Skeletal muscle cell (primary cell): ENCODE measurements at places on chromosomes 5 and 9.

DNA sequence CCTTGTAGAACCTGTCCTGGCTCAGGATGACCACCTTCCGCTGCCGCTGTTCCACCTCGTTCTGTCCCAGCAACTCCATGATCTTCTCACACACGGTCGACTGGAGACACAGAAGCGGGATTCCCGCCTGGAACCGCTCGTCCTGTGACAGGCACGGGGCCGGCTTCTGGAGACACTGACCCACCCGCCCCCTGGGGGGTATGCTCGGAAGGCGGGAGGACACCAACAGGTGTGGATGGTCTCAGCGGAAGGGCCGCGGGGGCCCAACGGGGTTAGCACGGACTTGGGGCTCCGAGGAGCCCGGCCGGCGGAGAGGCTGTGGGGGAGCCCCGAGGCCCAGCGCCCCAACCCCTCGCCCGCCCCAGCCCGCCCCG, 530 bp downstream of the UCK1 start:
- DNase-seq = no peak

DNA sequence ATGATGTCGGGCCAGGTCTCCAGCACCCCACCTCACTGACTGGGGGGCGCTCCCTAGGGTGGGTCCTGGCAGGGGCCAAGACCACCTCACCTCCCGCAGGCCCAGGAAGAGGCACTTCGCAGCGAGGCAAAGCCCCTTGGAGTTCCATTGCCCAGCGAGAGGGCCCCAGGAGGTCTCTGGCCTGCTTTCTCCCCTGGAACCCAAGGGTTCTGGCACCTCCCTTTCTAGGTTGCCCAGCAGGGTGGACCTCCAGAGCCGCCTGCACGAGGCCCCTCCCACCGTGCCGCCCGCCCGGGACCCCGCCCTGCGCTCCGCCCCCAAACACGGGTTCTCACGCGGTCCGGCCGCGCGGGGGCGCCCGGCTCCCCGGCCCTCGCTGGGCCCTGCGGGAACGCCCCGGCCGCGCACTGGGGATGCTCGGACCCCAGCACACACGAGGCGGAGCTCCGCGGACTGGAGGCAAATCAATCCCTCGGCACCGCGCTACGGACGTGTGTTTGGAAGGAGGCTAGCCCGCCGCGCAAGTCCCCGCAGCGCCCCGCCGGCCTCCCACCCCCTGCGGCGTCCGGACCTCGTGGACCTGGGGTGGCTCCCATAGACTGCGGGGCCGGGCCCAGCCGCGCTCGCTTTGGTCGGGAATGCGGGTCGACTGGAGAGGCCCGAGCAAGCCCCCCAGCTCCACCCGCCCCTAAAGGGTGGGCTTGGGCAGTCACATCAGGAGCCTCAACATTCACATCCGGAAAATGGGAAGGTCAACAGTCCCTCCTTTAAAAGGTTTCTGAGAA, 99.5 kb upstream of the LMX1B start:
- DNase-seq = no peak

DNA sequence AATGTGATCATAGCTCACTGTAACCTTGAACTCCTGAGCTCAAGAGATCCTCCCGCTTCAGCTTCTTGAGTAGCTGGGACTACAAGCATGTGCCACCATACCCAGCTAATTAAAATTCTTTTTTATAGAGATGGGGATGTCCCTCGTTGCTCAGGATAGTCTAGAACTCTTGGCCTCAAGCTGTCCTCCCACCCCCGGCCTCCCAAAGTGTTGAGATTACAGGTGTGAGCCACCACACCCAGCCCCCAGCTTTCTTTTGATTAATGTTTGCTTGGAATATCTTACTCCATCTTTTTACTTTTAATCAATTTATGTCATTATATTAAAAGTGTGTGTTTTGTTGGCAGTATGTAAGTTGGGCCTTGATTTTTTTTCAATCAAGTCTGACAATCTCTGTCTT, 59.4 kb upstream of the EXOC3 start:
- no peak for DNase-seq

GRCh38 chr5:122444411-122444810, 132.4 kb downstream of the SNCAIP start:
- no peak for DNase-seq

DNA sequence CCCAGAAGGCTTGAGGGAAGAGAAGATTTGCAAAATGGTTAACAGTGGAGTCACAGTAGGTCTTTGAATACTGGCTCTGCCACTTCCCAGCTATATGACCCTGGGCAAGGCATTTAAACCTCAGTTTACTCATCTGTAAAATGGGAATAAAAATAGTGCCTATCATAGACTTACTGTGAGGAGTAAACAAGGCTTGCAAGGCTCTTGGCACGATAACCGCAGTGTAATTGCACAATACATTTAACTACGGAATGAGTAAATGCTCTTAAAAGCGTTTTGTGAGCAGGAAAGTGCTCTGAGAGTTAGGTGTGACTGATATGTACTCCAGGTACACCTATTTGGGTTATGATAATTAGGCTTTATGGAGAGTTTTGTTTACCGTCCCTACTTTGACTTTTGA, 8.4 kb downstream of the SLC36A3 start:
- DNase-seq = no peak
